Ascending aorta (tissue), 2 donors: ENCODE measurements at places on chromosomes 7 and 10. TPM values are rescaled to one million over a fixed set of nuclear protein-coding genes. Genes with fewer than 3 reads are reported as not detected.
A peak's percentile ranks its signal among the peaks of the same experiment; 100 is the strongest.

- H3K4me3 ChIP-seq, result no peak overlapping the region
- H3K27me3 ChIP-seq, result no peaks in the 10 kb centered on the region
- peaks cover 9% of the 10 kb centered on the region for H3K4me1 ChIP-seq
- DNase-seq, result peak; percentile 28
Measured at GRCh38 chr7:106063024-106063423, 49.1 kb downstream of the SYPL1 start.

EPHA1 gene
- total RNA-seq, result not detected

SLC26A5 gene
- total RNA-seq, result not detected

DNA sequence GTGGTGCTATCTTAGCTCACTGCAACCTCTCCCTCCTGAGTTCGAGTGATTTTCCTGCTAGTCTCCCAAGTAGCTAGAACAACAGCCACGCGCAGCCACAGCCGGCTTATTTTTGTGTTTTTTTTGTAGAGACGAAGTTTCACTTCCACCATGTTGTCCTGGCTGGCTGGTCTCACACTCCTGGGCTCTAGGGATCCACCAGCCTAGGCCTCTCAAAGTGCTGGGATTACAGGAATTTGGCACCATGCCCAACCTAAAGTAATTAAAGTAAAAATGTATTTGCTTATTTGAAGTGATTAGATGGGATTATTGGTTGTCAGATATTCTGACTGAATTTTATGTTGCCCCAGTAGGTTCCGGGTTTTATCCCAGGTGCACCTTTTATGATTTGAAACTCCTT lies 22.7 kb downstream of the LUC7L2 start:
- peaks cover 77% of the 10 kb centered on the region for H3K36me3 ChIP-seq
- no peaks in the 10 kb centered on the region for H3K4me1 ChIP-seq
- DNase-seq, result no peak
- no peak overlapping the region for H3K4me3 ChIP-seq

GRCh38 chr7:76231071-76231470 lies 29.4 kb downstream of the SRRM3 start:
- DNase-seq, result no peak
- no peaks in the 10 kb centered on the region for H3K4me1 ChIP-seq
- no peaks in the 10 kb centered on the region for H3K27me3 ChIP-seq
- no peak overlapping the region for H3K27ac ChIP-seq
- H3K36me3 ChIP-seq, result no peaks in the 10 kb centered on the region
- no peak overlapping the region for H3K4me3 ChIP-seq

GRCh38 chr7:127527561-127527960 lies 57.8 kb downstream of the GCC1 start:
- H3K27ac ChIP-seq, result no peak overlapping the region
- H3K36me3 ChIP-seq, result no peaks in the 10 kb centered on the region
- H3K27me3 ChIP-seq, result no peaks in the 10 kb centered on the region
- H3K4me1 ChIP-seq, result no peaks in the 10 kb centered on the region
- DNase-seq, result no peak

DNA sequence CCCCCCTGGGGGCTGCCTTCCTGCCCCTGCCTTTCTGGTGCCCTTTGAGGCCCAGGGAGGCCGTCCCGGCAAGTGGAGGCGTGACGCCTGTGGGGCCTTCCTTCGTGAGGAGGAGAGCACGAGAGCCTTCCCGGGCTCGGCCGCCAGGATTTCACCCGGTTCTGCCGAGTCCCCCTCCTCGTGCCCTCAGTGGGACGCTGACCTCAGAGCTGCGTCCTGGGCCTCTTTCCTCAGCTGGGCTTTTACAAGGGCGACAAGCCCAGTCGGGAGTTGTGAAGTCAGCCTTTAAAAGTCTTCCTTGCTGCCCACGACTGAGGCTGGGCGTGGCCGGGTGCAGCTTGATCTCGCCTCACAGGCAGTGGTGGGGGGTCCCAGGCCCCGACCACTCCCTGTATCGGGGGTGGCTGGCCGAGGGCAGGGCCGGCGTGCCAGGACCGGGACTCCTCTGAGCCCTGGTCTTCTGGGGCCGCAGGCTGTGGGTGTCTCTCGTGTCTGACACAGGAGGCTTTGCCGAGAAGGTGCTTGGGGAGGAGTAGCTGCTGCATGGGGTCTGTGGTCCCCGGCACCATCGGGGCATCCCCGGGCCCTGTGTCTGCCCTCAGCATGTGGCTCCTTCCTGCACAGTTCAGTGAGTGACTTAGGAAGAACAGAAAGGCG lies 41.8 kb downstream of the FAM20C start:
- peak overlapping the region; percentile 92 for H3K27ac ChIP-seq
- peak overlapping the region; percentile 56 for H3K4me3 ChIP-seq
- no peaks in the 10 kb centered on the region for H3K27me3 ChIP-seq
- H3K4me1 ChIP-seq, result peaks cover 34% of the 10 kb centered on the region
- DNase-seq, result no peak
- no peaks in the 10 kb centered on the region for H3K36me3 ChIP-seq

DNA sequence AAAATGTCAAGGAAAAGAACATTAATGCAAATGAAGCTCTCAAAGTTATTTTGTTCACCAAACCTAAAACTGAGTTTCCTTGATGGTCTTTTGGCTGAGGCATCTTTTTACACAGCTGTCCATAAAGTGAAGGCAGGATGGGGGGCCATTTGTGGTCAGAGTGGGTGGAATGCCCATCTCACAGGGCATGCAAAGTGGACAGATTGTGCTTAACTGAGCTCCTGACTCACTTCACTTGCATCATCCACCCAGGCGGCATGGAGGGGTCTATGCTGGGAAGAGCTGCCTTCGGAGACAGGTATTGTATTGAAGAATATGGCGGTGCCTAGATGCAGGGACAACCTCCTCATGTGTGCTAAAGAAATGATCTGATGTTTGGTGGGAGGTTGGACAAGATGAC lies 905.3 kb downstream of the KCNMA1 start:
- no peak overlapping the region for H3K4me3 ChIP-seq
- H3K4me1 ChIP-seq, result no peaks in the 10 kb centered on the region
- no peaks in the 10 kb centered on the region for H3K36me3 ChIP-seq
- H3K27ac ChIP-seq, result no peak overlapping the region

- H3K27me3 ChIP-seq, result no peaks in the 10 kb centered on the region
- H3K4me1 ChIP-seq, result no peaks in the 10 kb centered on the region
- peaks cover 25% of the 10 kb centered on the region for H3K36me3 ChIP-seq
- DNase-seq, result no peak
- no peak overlapping the region for H3K27ac ChIP-seq
- H3K4me3 ChIP-seq, result no peak overlapping the region
Measured at GRCh38 chr7:4132221-4132620, 549.9 kb upstream of the FOXK1 start.

NUTM2A gene
- 0.11 TPM for total RNA-seq

DNA sequence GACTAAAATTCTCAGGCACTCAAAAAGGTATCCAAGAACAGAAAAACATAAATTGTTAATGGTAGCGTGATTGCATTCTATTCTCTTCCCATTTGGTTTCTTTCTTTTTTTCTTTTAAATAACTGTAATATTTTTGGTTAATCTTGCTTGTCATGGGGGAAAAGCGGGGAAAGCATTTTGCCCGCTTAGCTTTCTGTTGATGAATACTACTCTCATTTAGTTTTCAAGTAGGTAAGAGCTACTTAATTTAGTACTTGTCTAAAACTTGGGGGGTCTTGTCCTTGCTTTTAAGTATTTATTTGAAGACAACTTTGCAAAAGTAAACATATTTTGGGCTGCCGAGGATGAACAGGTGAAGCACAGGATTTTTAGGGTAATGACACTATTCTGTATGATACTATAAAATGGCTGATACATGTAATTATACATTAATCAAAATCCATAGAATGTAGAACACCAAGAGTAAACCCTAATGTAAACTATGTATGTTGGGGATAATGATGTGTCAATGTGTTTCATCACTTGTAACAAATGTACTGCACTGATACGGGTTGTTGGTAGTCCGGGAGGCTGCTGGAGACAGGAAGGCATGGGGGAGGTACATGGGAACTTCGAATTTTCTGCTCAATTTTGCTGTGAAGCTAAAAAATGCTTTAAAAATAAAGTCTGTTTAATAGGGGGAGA lies 1.7 kb downstream of the TES start:
- H3K36me3 ChIP-seq, result no peaks in the 10 kb centered on the region
- no peak for DNase-seq
- no peaks in the 10 kb centered on the region for H3K27me3 ChIP-seq
- H3K27ac ChIP-seq, result peak overlapping the region; percentile 99
- peak overlapping the region; percentile 85 for H3K4me3 ChIP-seq

GRCh38 chr7:99128076-99128950 lies 15.6 kb downstream of the SMURF1 start:
- no peak for DNase-seq
- H3K36me3 ChIP-seq, result no peaks in the 10 kb centered on the region
- H3K27ac ChIP-seq, result peak overlapping the region; percentile 72
- peak overlapping the region; percentile 37 for H3K4me3 ChIP-seq
- no peaks in the 10 kb centered on the region for H3K27me3 ChIP-seq
- H3K4me1 ChIP-seq, result peaks cover 73% of the 10 kb centered on the region

DNA sequence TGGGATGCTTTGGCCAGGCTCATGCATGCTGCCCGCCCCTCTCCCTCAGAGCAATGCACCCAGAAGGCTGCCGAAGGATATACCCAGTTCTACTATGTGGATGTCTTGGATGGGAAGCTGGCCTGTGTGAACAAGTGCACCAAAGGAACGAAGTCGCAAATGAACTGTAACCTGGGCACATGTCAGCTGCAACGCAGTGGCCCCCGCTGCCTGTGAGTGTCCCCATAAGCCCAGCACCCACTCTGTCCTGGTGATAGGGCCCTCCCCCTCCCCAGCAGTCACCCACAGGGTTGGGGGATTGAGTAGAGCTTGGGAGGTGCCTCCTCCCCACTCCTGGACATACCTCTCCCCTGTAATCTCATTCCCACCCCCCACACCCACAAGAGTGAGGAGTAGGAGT lies 7.0 kb upstream of the MUC17 start:
- H3K27me3 ChIP-seq, result no peaks in the 10 kb centered on the region
- no peak for DNase-seq
- H3K27ac ChIP-seq, result no peak overlapping the region
- no peak overlapping the region for H3K4me3 ChIP-seq
- no peaks in the 10 kb centered on the region for H3K4me1 ChIP-seq

DNA sequence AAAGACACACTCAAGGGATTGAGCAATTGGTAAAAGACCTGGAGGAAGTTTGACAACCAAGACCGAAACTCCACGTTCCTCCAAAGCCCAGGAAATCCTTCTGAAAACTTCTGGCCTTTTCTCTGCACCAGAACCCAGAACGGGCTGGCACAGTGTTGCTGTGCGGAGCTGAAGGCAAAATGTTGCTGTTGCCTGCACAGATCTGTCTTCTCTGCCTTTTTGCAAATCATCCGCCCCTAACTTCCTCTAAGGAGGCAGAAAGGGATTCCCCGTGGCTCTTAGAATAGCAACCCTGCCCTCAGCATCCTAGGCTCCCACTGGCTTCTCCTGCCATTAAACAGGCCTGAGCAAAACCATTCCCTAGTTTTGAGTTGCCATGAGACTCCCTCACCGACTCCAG lies 44.9 kb downstream of the FIGNL1 start:
- H3K4me1 ChIP-seq, result no peaks in the 10 kb centered on the region
- no peaks in the 10 kb centered on the region for H3K36me3 ChIP-seq
- H3K27ac ChIP-seq, result no peak overlapping the region
- H3K4me3 ChIP-seq, result no peak overlapping the region
- DNase-seq, result no peak

- H3K4me1 ChIP-seq, result peaks cover 19% of the 10 kb centered on the region
- H3K27me3 ChIP-seq, result no peaks in the 10 kb centered on the region
- no peaks in the 10 kb centered on the region for H3K36me3 ChIP-seq
Measured at GRCh38 chr10:96833220-96834001, 1.3 kb downstream of the LCOR start.

NT5C3A gene
- 8.3 TPM for total RNA-seq

DNA sequence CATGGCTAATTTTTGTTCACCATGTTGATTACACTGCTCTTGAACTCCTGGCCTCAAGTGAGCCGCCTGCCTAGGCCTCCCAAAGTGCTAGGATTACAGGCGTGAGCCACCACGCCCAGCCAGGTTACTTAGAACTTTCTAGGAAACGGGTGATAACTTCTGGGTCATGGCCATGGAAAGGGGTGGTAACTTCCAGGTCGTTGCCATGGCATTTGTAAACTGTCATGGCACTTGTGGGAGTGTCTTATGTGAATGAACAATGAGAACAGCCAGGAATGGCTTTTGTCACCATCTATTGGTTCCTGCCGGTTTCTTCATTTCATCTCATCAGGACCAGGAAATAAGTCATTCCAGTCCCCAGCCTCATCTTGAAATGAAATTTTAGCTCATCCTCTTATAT lies 120.9 kb downstream of the SLC16A9 start:
- H3K27ac ChIP-seq, result no peak overlapping the region
- DNase-seq, result no peak
- no peaks in the 10 kb centered on the region for H3K36me3 ChIP-seq
- no peaks in the 10 kb centered on the region for H3K4me1 ChIP-seq
- no peaks in the 10 kb centered on the region for H3K27me3 ChIP-seq
